ENCODE measurements at places on chromosomes 3 and 15.

GRCh38 chr3:179921500-179921899 lies 115.2 kb downstream of the PEX5L start:
- DNase-seq = no peak

DNA sequence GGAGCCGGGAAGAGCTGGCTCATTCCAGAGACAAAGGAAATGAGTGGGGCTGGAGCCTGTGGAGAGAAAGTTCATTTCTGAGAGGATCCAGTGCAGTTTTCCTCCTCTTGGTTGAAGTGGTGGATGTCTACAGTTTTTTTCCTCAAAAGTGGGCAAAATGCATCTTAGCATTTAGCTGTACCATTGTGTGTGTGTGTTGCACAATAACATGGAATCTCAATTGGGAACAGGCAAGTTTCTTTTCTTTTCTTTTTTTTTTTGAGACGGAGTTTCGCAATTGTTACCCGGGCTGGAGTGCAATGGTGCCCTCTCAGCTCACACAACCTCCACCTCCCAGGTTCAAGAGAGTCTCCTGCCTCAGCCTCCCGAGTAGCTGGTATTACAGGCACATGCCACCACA lies 101.5 kb upstream of the UBE2E1 start:
- no peak for DNase-seq

- DNase-seq = no peak
Measured at GRCh38 chr3:191111722-191112121, 87.3 kb upstream of the OSTN start.

DNA sequence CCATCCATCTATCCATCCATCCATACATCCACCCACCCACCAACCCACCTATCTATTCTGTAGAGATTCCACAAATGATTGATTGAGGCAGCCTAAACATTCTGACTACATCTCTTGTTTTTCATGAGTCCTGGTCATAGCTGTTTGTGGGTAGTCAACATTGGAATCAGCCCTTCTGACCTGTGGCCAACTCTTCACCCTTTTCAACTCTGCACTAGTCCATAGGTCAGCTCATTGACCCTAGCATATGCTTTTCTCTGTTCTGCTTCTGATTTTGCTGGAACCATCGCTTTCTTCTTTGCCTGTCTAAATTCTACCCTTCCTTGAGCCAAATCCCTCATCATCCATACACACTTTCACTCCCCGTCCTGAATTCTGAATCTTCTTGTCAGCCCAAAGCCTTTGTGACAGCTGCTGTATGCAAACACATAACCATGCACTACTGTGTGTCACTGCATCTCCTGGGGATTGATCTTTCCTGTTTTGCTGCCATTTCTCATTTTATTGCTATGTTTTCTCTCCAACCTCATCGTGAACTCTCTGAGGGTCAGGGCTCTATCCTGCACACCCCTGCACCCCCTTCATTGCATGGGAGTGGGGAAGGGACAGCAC lies 16.8 kb upstream of the KCTD6 start:
- no peak for DNase-seq
